Activated CD8-positive, alpha-beta memory T cell treated with anti-CD3 and anti-CD28 coated beads, Interleukin-2, amount 50 U/mL, for 48 hours (primary cell): ENCODE measurements at places on chromosomes 16 and 17.

GRCh38 chr17:4433515-4434031 lies at the start of gene SPNS3:
Gene SPNS3, plus strand, starts transcription at chr17:4433940. Its CDS starts 28 bp downstream, at chr17:4433968.
- peak; percentile 76 for DNase-seq

GRCh38 chr16:56747486-56748045 lies 17.6 kb downstream of the NUP93 start:
- no peak for DNase-seq

- peak; percentile 91 for DNase-seq
Observed at GRCh38 chr17:49694847-49695697, 12.7 kb downstream of the SLC35B1 start.

GRCh38 chr16:50281391-50282009 lies 15.1 kb downstream of the ADCY7 start:
- no peak for DNase-seq

- DNase-seq, result no peak
Observed at GRCh38 chr17:63437287-63438091, 8.6 kb downstream of the CYB561 start.

DNA sequence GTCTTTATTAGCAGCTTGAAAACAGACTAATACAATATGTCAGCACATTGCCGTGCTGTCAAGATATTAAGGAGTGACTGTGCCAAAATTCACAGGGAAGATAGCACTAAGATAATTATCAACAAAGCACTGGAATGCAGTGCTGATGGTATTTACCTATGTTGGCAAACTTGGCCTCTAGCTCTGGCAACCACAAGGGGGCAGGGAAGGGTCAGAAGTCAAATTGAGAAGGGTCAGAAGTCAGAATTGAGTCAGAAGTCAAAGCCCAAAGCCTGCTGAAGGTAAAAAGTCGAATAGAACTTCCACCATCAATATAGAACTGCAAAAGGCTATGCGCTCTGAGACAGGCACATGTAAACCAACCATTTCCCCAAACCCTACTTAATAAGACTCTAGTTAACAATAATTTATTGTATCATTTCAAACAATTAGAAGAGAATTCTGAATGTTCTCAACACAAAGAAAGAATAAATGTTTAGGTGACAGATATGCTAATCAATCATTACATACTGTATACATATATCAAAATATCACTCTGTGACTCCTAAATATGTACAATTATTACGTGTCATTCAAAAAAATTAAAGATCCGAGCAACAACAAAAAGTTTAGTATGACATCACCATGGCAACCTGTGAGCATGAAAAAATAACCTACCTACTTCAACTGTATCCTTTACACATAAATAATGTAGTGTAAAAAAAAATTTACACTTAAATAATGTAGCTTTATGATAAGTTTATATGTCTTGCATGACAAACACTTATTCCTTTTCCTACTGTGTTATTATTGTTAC lies 916.1 kb downstream of the KCNJ2 start:
- DNase-seq, result no peak

- DNase-seq, result no peak
Observed at GRCh38 chr17:50708050-50709000, 611 bp upstream of the ANKRD40 start.

DNA sequence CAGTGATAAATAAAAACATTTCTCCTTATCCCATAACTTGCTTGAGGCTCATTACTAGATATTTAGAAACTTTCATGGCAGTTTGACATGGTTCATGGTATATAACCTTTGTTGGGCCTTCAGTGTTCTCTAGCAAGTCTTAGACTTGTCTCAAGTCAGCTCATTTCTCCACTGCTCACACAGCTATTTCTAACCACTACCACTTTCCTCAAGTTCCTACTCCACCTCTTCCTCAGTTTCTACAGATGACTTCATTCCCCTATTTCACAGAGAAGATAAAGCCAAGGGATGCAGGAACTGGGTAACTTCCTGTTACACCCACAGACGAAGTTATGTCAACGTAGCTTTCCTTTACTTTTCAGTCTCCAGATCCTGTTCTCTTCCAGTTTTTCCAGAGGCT lies 23.2 kb downstream of the NLK start:
- no peak for DNase-seq

DNA sequence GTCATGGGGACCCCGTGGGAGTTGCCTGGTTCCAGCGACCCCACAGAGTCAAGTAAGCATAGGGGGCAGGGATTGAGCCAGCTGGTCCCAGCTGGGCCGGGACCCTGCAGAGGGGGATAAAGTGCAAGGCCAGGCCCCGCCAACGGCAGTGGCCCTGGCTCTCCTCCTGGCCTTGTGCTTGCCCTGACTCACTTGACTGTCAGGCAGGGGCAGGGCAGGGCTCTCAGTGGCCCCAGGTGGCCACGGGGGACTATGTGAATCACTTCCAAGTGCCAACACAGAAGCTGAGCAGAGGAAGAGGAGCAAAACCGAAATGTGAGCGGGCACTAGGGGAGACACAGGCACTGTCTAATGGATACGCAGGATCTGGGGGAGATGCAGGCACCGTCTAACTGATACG lies 21.6 kb upstream of the NCBP3 start:
- no peak for DNase-seq

DNA sequence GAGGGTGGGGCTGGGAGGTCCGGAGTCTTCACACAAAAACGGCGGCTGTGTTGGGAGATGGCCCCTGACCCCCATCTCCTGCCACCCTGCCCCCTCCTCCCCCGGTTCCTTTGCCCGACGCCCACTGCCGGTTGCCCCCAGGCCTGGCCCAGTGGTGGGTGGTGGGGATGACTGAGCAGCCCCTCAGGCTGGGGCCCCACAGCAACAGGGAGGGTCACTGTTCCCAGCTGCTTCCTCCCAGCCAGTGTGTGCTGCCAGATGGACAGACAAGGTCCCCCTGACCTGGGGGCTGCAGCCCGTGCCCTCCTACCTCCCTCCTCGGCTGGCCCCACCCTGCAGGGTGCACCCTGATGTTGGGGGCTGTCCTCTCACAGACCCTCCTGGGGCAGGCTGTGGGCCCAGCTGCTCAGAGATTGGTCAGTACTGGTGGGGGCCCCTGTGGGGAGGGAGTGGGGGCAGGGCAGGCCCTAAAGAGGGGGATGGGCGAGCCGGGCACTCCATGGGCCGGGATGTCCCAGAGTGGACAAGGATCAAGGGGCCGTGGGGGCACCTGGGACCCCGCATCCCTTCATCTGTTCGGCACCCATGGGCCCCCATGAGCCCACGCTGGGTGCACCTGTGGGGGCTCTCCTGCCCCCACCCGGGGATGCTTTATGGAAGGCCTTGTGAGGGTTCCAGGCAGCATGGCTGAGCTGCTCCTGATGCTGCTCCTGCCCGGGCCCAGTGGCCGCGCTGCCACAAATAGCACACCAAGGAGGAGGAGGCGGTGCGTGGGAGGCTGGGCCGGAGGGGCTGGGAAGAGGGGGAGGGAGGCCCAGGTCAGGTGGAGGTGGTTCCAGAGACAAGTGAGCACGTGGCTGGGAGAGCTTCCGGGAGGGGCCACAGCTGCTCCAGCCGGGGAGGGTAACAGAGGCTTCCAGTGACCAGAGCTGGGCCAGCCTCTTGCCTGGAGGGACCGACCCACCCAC lies 5.1 kb downstream of the C1QTNF8 start:
- no peak for DNase-seq

DNA sequence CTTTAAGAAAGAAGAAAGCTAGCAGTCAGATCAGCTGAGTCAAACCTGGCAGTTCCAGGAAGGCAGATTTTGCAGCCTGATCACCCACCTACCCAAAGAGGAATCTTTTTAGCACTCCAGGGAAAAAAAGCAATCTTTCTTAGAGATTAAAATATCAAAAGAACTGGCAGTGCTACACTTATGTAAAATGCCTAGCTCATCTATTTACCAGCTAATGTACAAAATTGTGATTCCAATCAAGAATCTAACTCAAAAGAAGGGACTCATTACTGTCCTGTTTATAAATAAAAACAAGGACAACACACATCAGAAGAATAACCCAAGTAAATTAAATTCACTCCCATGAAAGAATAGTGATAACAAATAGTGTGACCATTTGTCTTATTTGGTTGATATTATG lies 222.4 kb upstream of the ERCC4 start:
- no peak for DNase-seq

GRCh38 chr16:56868175-56868574 lies 3.2 kb downstream of the SLC12A3 start:
- no peak for DNase-seq
